ENCODE measurements at places on chromosomes 4 and X.

GRCh38 chr4:179584101-179584500, 2141.9 kb upstream of the AGA start:
- no peak for DNase-seq

GRCh38 chrX:39196192-39197102, 395.2 kb downstream of the MID1IP1 start:
- no peak for DNase-seq

- no peak for DNase-seq
Observed at GRCh38 chr4:130712038-130712437, 1616.1 kb downstream of the C4orf33 start.

- no peak for DNase-seq
Observed at GRCh38 chr4:12036450-12036849, 607.8 kb upstream of the HS3ST1 start.

DNA sequence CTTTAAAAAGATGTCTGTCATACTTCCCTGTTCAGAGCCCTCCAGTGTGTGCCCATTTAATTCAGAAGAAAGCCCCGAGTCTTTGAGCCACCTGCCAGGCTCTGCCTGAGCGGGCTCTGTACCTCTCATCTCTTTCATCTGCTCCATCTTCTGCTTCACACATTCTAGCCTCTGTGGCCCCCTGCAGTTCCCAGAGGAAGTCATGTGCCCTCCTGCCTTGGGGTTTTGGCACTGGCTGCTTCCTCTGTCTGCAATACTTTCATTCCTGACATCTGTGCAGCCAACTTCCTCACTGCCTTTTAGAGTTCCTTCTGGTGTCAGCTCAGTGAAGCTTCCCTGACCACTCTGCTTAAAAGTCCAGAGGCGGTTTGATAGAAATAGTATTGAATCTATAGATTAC, 6.2 kb upstream of the STK32B start:
- no peak for DNase-seq

GRCh38 chr4:142663828-142664227, 182.3 kb downstream of the INPP4B start:
- no peak for DNase-seq

DNA sequence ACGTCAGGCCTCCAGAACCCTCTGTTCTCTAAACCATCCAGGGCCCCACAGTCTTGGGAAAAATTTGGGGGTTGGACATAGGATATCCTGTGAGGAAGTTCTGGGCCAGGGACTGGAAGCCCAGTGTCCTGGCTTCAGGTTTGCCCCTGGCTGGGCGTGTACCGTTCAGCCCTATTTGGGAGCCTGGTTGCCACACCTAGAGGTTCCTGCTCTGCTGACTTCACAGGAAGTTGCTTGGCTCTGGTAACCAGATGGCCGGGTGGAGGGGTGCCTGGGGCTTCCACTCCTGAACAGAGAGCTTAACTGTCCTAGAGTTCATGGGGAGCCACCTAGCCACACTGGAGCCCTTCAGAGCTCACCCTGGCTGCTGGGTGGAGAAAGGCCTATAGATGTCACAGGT, 1.1 kb downstream of the TAFAZZIN start:
- no peak for DNase-seq

DNA sequence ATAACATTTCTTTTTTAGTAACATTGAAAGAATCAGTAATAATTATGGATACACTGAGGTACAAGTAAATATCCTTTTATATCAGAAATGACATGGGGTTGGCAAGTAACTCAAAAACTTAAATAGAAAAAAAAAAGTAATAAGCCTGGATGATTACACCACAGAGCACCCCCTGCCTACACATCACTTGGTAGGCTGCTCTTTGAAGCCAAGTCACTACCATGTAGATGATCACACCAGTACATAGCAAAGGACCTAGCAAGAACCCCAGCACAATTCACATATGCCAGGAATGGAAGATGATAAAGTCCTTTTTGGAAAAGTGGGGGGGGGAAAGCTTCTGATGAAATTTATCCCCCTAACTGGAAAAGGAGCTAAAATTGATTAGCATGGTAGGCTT, 56.9 kb downstream of the METTL14 start:
- DNase-seq: no peak

DNA sequence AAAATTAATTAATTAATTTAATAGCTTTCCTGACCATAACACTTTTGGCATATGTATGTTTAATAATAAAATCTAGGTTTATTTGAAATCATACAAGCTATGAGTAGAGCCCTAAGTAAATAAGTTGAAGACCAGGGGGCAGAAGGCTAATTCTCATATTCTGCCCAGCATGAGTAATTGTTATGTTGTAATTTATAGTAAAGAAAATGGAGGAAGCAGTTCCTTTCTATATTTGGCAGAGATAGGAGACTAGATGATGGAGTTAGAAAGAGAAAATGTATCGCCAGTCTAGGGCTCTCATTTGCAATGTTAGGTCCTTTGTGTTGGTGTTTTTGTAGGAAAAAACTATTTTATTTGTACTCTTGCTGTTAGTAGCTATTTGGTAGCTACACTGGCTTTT, 89.1 kb downstream of the FNIP2 start:
- no peak for DNase-seq
